ENCODE measurements at places on chromosomes 11 and 22.

GRCh38 chr11:793556-793955, 3.7 kb upstream of the CEND1 start:
- no peak for DNase-seq

- no peak for DNase-seq
Measured at GRCh38 chr22:50699756-50700386, 27.2 kb downstream of the SHANK3 start.

- no peak for DNase-seq
Measured at GRCh38 chr11:26045082-26045481, 286.8 kb upstream of the ANO3 start.

DNA sequence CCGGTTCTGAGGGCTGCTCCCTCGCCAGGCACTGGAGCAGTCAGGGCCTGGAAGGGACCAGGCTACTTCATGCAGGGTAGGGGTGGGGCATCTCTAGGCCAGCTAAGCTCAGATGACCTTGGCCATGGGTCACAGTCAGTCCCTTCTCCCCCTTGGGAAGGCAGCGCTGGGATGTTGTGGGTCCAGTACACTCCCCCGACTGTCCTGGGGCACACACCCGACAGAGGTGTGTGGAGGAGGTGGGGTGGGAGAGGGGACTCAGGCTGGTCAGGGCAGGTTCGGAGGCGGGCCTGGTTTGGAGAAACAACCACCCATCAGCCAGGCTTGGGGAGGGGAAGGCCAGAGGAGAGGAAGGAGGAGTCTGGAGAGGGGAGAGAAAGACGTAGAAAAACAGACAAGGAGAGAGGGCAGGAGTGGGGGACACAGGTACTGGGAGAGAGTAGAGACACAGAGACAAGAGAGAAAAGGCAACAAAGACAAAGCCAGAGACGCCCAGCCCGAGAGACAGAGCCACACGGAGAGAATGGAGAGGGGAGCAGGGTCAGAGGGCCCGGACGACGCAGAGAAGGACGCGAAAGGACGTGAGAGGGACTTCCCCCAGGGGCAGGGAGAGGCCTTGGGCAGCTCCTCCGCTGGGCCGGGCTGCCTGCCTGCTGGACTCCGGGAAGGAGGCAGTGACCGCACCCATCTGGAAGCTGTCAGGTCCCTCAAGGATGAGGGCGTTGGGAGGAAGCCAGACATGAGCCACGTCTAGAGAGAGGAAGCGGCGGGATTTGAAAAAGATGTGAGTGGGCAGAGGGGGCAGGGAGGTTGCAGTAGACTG, 30.6 kb upstream of the TSKU start:
- no peak for DNase-seq
